ENCODE measurements at places on chromosomes 16 and 17.

GRCh38 chr17:46768540-46768870 lies 50.0 kb downstream of the WNT3 start:
- no peak for DNase-seq

- no peak for DNase-seq
Observed at GRCh38 chr16:86100205-86101136, 201.5 kb downstream of the IRF8 start.

DNA sequence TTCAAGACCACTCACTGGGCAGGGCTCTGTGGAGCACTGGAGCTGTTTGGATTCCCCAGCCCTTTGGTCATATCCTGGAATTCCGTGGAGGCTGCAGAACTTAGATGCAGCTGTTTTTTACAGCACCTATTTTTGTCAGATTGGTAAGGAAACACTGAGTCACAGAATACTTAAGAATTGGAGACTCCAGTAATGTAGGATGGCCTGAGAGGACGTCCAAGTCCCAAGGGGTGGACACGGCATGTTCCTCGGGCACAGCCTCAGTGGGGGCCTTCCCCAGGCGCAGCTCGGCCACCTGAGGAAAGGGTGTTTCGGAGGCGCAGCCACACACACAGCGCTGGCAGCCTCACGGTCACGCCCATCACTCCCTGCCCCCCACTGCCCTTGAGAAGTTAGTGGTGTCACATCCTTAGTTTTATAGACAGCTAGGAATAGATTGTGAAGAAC lies 14.8 kb downstream of the PLD6 start:
- no peak for DNase-seq

DNA sequence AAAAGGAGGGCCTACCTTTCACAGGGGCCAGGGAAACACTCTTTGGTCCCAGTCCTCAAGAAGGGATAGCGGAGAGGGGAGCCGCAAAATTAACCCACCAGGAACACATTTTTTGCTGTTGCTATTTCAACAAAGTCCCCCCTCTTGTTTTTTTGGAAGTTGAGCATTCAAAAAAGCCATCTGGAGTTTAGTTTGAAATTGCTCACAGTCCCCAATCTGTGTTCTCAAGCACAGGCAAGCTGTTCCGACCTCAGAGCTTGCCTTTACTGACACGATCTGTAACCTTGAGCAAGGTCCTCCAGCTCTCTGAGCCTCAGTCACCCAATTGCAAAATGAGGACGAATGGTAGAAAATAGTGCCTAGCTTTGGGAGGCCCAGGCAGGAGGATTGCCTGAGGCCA lies 131.1 kb downstream of the ZNF423 start:
- DNase-seq, result no peak

GRCh38 chr16:82328881-82329469 lies 159.0 kb upstream of the MPHOSPH6 start:
- no peak for DNase-seq

DNA sequence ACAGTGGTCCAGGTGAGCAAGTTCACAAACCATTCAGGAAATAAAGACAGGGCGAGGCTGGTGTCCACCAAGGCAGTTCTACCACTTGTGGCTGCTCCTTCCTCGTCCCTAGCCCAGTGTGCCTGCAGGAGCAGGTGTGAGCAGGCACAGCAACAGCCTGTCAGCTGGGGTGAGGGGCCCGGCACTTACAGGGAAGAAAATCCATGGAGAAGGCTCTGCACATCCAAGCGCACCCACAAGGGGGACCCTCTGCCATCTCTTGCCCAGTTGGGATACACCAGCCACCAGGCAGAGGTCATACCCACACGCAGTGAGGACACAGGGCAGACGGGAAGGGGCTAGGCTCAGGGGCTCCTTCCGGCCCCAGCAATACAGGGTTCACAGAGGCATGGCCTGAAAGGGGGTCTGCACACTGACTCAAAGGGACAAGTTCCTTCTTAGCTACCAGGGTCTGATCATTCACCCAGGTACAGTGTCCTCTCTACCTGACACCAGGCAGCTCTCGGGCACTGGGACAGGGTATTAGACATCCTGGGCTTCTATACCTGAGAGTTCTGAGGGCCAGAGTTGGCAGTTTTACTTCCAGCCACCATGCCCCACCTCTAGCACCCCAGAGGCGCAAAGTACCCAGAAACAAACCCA lies 27.0 kb downstream of the CDIP1 start:
- peak; percentile 91 for DNase-seq

DNA sequence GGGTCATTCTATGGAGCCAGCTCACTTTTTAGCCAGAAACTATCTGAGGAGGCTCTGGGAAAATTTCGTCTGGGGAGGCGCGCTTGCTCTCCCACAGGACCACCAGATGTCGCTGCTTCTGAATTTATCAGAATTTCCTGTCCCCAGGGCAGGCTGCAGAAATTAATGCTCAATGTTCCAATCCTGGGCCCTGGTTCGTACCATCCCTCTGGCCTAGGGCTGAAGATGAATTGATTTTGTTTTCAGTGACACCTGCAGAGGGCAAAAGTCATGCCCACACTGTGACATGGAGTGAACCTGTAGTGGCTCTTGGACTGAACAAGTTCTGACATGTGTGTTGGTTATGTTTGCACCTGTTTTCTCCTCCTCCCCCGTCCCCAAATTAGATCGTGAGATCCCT lies 482.6 kb downstream of the NPIPA7 start:
- DNase-seq, result no peak

Measured in H1 (cell line).